ENCODE measurements at places on chromosomes 5 and 9.

DNA sequence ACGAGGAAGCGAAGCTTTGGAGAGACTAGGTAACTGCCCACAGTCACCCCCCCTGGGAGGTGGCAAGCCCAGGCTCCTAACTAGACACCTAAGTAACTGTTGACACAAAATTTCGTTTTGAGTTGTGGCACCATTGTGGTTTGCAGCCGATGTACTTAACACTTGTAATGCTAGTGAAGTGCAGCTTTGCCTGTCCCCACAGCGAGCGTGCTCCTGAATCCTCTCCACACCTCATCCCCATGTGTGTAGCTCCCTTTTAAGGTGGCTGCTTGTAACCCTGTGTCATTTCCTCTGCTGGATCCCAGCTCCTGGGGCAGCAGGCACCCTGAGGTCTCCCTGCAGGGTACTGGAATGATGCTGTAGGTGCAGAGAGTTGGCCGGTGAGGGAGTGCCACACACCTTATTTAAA is 114.9 kb downstream of the TRIO start:
- DNase-seq, result no peak

- no peak for DNase-seq
Measured at GRCh38 chr9:93477397-93477796, 24.0 kb upstream of the FAM120AOS start.

- no peak for DNase-seq
Measured at GRCh38 chr5:36438765-36439561, 137.3 kb upstream of the RANBP3L start.

GRCh38 chr5:177440990-177441780 is 5.4 kb upstream of the PRR7 start:
- no peak for DNase-seq

DNA sequence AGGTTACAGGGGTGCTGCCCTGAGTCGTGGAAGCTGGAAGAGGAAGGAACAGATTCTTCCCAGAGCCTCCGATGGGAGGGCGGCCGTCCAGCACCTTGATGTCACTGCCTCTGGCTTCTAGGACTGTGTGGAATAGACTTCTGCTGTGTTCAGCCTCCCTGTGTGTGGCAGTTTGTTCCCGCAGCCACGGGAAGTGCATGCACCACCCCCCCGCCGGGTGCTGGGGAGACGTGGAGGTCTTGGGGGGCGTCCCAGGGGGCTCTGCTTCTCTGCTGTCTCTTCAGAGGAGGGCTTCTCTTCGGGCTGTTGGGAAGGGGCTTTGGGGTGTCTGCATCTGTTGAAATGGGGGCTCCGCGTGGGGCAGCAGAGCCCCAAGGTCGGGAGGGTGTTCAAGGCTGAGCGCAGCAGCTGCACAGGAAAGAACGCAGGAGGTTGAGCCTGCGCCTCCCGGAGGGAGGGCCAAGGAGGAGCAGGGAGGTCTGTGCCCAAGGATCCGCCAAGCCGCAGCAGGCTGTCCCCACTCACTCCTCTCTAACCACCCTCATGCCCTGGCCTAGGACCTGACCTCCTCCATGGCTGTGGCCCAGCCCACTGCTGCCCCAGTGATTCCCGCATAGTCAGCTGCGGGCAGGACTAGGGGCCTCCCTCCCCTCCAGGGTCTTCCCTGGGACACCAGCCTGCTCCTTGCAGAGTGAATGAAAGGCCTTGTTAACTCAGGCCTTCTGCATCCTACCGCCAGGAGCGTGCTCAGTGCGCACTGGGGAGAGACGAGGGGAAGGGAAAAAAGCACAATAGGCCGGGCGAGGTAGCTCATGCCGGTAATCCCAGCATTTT is 45.0 kb downstream of the ROPN1L start:
- DNase-seq, result no peak

GRCh38 chr5:83026516-83026915 is 50.7 kb downstream of the TMEM167A start:
- DNase-seq, result no peak

DNA sequence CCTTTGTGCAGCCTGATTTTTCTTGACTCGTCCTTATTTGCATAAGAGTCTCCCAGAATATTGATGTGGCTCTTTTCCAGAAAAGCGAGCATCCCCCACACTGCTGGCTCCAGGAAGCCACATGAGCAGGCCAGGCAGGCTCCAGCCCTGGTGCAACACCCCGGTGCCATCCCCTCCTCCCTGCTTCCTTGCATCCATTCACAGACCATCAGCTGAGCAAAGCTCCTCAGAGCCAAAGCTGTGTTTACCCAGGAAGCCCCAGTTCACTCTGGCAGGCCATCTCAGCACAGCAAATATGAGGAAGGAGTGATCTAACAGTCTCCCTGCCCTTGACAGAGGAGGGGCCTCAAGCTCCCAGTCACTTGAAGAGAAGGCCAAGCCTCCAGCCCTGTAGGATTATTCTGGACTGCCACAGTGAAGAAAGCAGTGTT is 34.4 kb downstream of the INSYN2B start:
- DNase-seq, result peak; percentile 13

DNA sequence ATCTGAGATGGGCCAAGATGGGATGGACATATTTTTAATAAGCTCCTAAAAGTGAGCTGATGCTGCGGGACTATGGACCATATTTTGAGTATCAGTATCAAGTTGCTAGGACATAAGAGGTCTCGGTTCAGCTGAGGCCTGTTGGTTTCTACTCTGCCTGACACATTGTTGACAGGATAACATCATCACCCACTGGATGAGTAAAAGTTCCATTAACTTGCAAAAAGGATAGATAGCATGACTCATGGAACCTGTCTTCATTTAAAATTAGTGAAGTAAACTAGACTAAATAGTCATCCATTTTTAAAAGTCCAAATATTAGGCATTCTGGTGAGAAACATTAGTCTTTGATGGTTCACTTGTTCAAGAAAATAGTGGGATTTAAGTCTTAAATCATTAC is 33.3 kb downstream of the PARP8 start:
- DNase-seq, result no peak

DNA sequence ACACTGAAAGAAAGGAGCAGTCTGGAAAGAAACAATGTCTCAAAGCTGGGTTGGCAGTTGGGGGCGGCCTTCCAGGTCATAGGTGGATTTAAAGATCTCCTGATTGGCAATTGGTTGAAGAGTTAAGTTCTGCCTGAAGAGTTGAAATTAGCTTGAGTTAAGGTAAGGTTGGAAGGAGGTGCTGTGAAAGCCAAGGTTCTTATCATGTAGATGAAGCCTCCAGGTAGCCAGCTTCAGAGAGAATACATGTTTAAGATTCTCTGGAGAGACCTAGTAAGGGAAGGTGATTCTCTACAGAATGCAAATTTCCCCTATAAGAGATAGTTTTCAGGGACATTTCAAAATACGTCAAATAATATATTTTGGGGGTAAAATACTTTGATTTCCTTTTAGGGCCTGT is 387.1 kb downstream of the TMEM232 start:
- no peak for DNase-seq

GRCh38 chr5:17081142-17081541 is 136.3 kb upstream of the BASP1 start:
- no peak for DNase-seq

DNA sequence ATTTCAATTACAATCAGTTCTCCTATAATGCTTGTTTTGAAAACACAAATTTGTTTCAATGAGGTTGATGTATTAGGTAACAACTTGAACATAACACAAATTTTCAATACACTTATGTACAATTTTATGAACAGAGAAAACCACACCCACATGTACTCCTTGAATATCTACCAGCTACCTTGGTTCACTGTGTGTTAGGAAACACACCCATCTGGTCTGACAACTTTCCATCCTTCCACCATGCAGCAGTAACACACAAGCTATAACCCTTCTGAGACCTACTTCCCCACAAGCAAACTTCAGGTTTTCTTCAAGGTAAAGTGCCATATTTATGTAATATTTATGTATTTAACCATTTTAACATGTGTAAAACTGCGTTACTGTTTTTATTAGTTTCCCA is 36.4 kb upstream of the UBQLN1 start:
- DNase-seq, result no peak

DNA sequence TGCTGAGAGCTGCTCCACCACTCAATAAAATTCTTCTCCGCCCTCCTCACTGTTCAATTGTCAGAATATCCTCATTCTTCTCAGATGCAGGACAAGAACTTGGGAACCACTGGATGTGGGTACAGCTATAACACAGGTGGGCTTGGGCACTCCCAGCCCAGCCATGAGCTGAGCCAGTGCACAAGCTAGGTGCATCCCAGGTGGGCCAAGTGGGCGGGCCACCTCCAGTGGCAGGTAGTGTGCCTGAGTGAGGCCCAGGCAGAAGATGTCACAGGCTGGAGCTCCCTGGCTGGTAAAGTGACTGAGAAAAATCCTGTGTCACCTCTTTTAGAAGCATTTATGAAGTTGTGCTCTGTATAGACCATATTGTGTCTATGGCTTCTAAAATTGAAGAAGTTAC is 501.6 kb upstream of the TYRP1 start:
- no peak for DNase-seq

All from ACHN (cell line).